Activated CD4-positive, CD25-positive, alpha-beta regulatory T cell (primary cell): ENCODE measurements at places on chromosomes 1 and 21.

GRCh38 chr21:43347461-43348169, 79.3 kb downstream of the SIK1 start:
- no peak for DNase-seq

GRCh38 chr1:218642033-218642948, 297.2 kb downstream of the TGFB2 start:
- DNase-seq, result no peak

DNA sequence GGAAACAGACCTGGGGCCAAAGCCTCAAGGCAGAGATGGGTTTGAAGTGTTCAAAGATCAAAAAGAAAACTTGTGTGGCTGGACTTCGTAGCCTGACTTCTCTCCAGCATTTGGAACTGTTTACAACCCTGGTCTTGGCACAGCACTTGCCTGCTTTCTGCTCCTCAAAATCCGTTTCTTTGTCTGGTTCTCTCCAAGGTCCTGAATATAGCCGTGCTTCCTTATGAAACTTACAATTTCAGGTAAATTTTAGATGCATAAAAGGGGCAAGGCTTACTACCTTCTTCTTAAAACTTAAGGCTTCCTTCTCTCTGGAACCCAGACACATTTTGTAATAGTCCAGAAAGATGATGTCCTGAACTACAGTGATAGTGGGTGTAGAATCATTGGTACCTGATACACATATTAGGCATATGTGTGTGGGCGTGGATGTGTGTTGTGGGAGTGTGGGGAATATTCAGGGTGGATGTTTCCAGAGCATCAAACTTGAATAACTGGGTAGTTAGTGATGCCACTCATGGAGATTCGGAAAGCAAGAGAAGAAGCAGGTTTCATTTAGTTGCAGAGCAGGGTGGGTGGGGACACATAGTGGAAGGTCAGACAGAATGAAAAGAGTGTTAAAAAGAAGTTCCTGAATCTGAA, 26.4 kb upstream of the FAM78B start:
- DNase-seq, result no peak

DNA sequence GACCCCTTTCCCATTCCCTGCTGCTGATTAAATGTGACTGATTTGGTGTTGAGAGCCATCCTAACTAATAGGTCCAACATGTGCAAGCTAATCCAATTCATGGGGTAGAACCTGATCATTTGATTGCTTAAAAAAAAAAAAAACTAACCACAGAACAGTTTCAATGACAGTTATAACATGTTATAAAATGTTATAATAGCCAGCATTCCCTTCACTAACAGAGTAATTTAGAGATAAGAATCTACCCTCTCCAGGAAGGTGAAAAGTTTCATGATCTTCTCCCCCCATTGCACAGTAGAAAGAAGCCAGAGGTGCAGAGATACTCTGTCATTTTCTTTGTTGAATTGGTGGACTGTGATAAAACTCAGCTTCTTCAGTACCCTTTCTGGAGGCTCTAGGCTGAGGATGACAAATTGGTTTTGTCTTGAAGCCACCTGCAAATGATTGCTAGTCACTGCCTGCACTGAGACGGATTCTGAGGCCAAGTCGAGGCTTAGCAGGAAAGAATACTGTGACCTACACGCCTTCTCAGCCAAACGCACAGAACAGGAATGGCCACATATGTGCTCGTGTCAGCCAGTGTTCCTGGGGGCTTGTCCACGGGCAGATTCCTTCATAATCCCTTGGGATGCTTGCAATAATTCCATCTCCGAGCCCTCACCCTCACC, 215.7 kb upstream of the IRF2BP2 start:
- no peak for DNase-seq

- DNase-seq, result no peak
These were observed 3.9 kb upstream of the AJAP1 start for GRCh38 chr1:4650481-4650880.

DNA sequence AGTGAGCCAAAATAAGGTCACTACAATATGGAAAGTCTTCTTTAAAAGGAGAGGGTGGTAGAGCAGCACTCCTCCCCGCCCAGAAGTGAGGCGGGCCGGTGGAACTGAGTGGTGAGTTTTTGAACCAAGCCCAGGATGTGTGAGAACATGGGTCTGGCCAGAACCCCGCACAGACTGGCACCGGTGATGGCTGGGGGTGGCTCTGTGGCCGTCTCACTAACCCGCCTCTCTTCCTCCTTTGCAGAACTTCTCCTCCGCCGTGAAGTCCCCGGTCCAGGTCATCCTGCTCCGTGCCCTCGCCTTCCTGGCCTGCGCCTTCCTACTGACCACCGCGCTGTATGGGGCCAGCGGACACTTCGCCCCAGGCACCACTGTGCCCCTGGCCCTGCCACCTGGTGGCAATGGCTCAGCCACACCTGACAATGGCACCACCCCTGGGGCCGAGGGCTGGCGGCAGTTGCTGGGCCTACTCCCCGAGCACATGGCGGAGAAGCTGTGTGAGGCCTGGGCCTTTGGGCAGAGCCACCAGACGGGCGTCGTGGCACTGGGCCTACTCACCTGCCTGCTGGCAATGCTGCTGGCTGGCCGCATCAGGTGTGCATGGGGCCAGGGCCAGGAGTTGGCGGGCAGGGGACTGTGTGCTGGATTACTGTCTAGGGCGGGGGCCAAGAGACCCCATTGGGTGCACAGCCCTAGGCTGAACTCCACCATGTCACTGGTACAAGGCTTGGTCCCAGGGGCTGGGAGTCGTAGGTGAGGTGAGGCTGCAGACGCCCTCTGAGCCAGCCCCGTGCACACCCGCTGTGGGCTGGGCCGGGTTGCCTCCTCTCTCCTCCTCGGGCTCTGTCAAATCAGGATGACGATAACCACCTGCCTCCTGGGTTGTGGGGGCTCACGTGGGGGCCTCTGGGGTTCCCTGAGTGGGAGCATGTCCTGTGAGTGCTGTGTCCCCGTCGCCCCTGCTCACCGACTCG, 12.4 kb downstream of the TMEM201 start:
- DNase-seq, result no peak

GRCh38 chr1:91511386-91511785, 10.7 kb downstream of the CDC7 start:
- no peak for DNase-seq

DNA sequence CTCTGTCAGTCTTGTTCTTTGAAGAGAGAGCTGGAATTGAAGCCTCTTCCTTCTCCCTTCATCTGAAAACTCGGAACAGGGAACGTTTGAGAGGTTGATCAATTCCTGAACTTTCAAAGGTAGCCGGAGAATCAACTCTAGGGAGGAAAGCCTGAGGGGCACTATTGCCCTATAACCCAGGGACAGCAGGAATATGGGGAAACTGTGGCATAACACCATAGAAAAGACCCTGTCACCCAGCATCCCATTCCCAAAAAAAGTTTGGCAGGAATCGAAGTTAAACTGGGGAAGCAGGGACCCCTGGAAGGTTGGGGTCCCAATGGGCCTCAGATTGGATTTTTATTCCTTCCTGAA, 5.1 kb upstream of the NHLH1 start:
- no peak for DNase-seq

DNA sequence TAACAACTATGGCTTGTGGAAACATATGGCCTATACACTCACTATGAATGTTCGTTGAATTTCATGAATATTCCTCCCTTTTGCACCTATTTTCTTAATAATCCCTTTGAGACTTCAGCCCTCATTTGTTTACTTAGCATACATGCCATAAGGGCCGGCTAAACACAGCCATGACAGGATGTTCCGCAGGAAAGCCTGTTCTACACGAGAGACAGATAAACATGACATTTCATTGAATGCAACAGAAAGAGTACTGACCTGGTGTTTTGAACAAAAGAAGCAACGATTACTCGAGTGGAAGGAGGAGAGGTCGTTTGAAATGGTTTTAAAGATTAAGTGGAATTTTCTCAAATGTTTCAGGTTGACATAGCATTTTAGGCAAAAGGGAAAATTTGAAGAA, 459.5 kb upstream of the CXADR start:
- DNase-seq, result no peak

DNA sequence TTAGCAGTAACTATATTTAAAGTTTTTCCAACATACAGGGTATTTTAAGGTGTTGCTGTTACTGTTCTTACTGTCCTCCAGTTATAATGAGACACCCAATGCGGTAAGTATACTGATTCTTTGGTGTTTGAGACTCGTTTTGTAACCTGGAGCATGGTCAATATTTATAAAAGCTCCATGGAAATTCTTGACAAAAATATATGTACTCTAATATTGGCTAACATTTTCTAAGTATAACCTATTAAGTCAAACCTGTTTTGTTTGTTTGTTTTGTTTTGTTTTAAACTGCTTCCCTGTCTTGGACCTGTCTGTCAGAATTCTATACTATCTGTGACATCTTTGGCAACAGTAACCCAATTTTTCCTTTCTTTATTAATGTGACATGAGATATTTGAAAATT, 15.9 kb upstream of the CAP1 start:
- no peak for DNase-seq

- DNase-seq, result no peak
These were observed 70.4 kb downstream of the MPZL1 start for GRCh38 chr1:167792188-167792565.

- no peak for DNase-seq
These were observed 5.4 kb upstream of the SLAMF9 start for GRCh38 chr1:159959451-159959850.

GRCh38 chr1:99766378-99766800, at the start of gene FRRS1:
Gene FRRS1 (minus strand): TSS chr1:99766635. CDS start chr1:99748768, 17,867 bp downstream.
- no peak for DNase-seq

DNA sequence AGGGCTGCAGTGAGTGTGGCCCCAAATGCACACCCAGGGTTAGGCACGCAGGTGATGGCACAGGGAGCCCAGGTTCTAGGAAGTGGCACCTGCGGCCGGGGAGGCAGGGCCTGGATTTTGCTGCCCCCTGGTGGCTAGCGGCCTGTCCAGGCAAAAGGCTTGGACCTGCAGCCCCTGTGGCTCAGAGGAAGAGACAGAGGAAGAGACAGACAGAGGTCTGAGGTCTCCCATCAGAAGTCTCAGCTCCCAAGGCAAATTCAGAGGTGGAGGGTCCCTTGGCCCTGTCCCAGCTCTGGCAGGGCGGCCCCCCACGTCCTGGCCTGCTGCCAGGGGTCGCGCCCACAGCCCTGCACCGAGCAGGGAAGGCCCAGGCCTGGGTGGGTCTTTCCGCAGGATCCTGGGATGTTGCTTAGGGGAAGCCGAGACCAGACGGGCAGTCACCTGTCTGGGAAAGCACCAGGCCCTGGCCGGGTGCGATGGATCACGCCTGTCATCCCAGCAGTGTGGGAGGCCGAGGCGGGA, 8.0 kb upstream of the TNFRSF14 start:
- DNase-seq, result peak; percentile 75

GRCh38 chr1:36881541-36881940, 152.8 kb downstream of the GRIK3 start:
- DNase-seq, result no peak

DNA sequence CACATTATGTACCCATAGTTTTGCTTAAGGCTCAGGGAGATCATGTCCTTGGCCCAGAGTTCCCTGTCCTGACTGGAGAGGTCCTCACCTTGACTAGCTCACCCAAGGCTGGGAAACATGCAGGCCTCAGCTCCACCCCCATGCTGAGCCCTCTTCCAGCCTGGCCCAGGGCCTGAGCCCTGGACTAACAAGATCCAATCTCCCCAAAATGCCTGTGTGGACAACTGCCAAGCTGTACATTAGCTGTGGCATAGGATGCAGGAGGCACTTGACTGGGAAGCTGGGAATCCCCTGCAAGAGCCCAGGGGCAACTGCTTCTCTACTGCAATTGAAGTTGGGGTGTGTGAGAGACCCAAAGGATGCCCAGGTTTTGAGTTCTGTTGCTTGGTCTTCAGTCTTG, 2.1 kb downstream of the LINGO4 start:
- DNase-seq, result no peak

GRCh38 chr1:192580351-192580962, 4.9 kb downstream of the RGS1 start:
- no peak for DNase-seq

DNA sequence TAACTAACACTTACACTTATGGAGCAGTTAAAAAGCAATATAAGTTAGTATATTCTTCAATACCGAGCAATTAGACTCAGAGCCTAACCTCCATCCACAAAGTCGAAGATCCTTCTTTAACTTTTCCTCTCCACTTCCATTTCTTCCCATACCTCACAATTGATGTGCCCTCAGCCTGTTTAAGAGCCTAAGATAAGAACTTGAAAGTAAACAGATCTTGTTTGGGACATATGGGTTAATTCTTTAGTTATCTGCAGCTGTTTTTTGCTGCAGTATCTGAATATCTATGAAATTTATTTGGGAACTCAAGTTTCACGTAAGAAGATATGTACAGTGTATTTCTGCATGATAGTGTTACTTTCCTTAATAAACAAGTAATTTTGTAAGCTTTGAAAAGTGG, 51.5 kb downstream of the MIGA1 start:
- DNase-seq, result no peak
